ENCODE measurements at places on chromosomes 16 and 17.

GRCh38 chr16:84888450-84888849, 68.7 kb downstream of the CRISPLD2 start:
- no peak for DNase-seq

GRCh38 chr17:81870131-81870980, 781 bp downstream of the ARHGDIA start:
- DNase-seq: no peak

- no peak for DNase-seq
Measured at GRCh38 chr17:76138896-76139752, 1.9 kb downstream of the FOXJ1 start.

GRCh38 chr16:55500530-55501011, 8.3 kb upstream of the LPCAT2 start:
- DNase-seq: no peak

DNA sequence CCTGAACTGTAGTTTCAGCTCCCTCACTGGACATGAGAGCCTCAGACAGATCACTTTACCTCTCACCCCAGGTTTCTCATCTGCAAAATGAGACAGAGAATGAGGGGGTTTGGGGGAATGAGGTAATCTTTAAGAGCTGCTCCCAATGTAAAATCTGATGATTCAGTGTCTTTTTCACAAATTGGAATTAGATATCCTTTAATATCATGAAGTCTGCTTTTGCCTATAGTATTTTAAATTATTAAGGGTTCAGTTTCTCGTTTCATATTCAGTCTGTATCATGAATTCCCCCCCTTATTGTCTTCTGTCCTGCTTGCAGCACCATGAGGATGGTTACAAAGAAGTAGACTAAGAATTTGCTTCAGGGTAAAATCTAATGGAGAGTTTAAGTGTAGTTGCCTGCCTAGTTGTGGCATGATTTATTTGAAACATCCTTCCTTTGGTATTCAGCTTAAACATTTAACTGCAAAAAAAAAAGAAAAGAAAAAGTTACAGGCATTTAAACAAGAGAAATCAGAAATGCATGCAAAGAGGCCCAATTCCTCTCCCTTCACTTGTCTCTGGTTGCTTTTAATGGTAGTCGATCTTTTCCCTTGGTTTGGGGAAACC, 77.3 kb downstream of the WNT3 start:
- no peak for DNase-seq

GRCh38 chr17:35243561-35244340, 879 bp downstream of the SLFN5 start:
- no peak for DNase-seq

- DNase-seq: no peak
Measured at GRCh38 chr17:44900894-44901293, 1.6 kb upstream of the EFTUD2 start.

All from stimulated activated CD4-positive, alpha-beta T cell treated with anti-CD3 and anti-CD28 coated beads, Interleukin-1b, Interleukin-23, amount 100 ng/mL, for 24 hours (primary cell).